ENCODE measurements at places on chromosomes 11 and 22. TPM values are rescaled to one million over a fixed set of nuclear protein-coding genes. Genes with fewer than 3 reads are reported as not detected.

DNA sequence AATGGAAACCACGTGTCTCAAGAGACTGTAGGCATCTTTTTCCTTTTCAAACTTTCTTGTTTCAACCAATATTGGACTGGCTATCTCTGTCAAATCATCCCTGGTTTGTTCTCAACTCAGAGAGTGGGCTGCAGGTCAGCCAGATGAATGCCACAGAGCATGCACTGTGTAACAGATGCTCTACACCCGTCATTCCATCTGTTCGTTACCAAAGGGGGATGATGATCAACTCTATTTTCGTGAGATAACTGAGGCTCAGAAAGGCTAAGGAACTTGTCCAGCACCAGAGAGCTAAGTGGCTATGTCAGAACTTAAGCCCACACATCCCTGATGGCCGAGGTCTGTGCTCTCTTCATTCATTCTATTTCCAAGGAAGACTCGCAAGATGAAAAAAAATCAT, 42.1 kb downstream of the SLC1A2 start:
- no peak overlapping the region for H3K4me3 ChIP-seq
- no peak overlapping the region for H3K27ac ChIP-seq
- no peaks in the 10 kb centered on the region for H3K36me3 ChIP-seq
- H3K27me3 ChIP-seq = no peaks in the 10 kb centered on the region
- H3K4me1 ChIP-seq = peaks cover 11% of the 10 kb centered on the region

DNA sequence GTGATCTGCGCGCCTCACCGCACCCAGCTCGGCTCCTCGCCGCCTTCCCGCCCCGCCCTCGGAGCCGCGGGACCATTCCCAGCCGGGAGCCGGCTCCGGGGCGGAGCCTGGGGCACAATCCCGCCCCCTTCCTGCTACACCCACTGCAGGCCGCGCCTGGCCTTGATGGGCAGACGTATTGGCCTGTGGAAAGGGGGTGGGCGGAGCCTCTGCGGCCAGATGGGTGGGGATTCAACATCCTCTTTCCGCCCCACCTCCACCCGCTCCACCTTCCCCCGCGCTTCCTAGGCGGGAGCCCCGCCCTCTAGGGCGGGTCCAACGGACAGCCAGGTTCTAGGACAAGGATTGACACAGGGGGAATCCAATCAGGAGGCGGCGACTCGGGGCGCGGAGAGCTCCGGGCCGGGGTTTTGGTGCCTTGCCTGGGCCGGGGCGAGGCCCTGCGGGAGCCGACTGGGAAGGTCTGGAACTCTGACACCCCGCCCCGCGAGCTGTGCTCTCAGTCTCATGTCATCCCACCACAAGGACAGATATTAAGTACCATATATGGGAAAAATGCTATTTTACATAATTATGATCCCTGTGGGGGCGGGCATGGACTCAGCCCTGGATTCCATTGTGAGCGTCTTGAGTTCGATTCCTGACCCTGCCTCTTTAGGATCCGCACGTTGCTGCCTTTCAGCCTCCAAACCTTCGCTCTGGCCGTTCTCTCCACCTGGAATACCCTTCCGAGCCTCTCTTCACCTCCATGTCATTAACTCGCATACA, at the start of gene MYH9:
Gene MYH9 (minus strand): TSS at position 9 of the 768 bp plus-strand sequence. CDS start 38,731 bp downstream, outside the sequence.
- H3K4me3 ChIP-seq = peak within 1 kb of the TSS; percentile 91
- H3K36me3 ChIP-seq = peaks cover 3% of the 10 kb centered on the region
- H3K27ac ChIP-seq = peak within 1 kb of the TSS; percentile 95
- H3K4me1 ChIP-seq = peaks cover 18% of the 10 kb centered on the region

DNA sequence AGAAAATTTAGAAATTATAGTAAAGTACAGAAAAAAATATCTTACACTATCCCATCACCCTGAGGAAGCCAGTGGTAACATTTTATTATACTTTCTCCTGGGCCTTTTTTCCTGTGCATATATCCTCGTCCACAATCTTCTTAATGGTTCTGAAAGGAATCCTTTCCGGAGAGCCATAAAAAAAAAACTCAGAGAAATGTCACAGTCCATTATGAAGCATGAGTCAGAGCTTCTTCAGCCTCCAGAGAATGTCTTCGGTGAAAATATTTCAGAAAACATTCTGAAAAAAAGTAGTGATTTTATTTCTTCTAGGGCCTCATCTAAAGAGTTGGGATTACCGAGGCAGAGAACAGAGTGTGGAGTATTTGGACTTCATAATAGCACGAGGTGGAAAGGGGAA, 163.4 kb downstream of the INSC start:
- H3K27me3 ChIP-seq = peaks cover 50% of the 10 kb centered on the region
- no peak for DNase-seq
- no peaks in the 10 kb centered on the region for H3K4me1 ChIP-seq
- H3K36me3 ChIP-seq = no peaks in the 10 kb centered on the region

DNA sequence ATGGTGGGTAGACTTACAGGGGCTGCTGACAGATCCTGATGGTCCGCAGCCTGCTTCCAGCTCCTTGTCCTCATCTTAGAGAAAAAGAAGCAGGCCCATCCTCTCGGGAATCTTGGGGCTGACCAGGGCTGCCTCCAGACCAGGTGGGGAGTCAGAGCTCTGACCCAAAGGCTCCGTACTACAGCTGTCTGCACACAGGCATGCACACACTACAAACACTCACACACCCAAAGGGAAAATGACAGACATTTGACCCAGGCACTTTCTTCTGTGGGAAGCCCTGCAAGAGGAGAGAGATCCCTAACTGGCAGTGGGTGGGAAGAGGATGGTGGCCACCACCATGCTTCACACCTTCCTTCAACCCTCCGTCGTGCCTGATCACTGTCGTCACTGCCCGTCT, 46.9 kb upstream of the MYOD1 start:
- H3K4me1 ChIP-seq = no peaks in the 10 kb centered on the region
- H3K4me3 ChIP-seq = no peak overlapping the region
- H3K36me3 ChIP-seq = peaks cover 22% of the 10 kb centered on the region

DNA sequence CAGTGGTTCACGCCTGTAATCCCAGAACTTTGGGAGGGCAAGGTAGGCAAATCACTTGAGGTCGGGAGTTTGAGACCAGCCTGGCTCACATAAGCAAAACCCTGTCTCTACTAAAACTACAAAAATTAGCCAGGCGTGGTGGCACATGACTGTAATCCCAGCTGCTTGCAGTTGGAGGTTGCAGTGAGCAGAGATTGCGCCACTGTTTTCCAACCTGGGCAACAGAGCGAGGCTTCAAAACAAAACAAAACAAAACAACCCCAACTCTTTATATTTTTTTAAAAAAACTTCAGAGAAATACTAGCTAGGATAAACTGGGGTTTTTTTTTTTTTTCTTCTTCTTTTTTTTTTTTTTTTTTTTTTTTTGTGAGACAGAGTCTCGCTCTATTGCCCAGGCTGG, 31.8 kb upstream of the RAPSN start:
- no peak overlapping the region for H3K27ac ChIP-seq
- no peak for DNase-seq
- no peaks in the 10 kb centered on the region for H3K4me1 ChIP-seq

GRCh38 chr11:17475666-17476316, 854 bp downstream of the ABCC8 start:
- DNase-seq = no peak
- peaks cover 3% of the 10 kb centered on the region for H3K4me1 ChIP-seq
- H3K27ac ChIP-seq = no peak overlapping the region
- no peaks in the 10 kb centered on the region for H3K36me3 ChIP-seq

GRCh38 chr22:39789788-39790187, 103.8 kb downstream of the ENTHD1 start:
- H3K27me3 ChIP-seq = no peaks in the 10 kb centered on the region
- no peak overlapping the region for H3K27ac ChIP-seq
- DNase-seq = no peak
- H3K4me3 ChIP-seq = no peak overlapping the region
- peaks cover 10% of the 10 kb centered on the region for H3K4me1 ChIP-seq

GRCh38 chr11:15569305-15570025, 454.7 kb downstream of the INSC start:
- peaks cover 4% of the 10 kb centered on the region for H3K27me3 ChIP-seq
- H3K4me1 ChIP-seq = no peaks in the 10 kb centered on the region
- no peak overlapping the region for H3K4me3 ChIP-seq
- no peak for DNase-seq
- H3K27ac ChIP-seq = no peak overlapping the region
- H3K36me3 ChIP-seq = no peaks in the 10 kb centered on the region

DNA sequence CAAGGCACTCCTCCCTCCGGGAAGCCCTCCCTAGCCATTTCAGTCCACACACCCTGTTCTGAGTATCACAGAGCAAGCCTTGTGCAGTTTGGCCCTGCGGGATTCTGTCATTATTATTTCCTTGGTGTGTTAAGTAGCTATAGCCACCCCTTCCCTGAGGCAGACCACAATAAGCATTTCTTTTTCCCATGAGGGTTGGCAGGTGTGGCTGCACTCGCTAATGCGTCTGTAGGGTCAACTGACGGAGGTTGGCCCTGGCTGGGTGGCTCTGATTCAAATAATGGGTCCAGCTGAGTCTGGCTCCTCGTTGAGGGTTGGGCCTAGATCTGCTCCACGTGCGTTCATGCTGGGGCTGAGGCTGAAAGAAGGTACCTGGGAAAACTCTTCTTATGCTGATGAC, 5.1 kb downstream of the F2 start:
- H3K4me1 ChIP-seq = no peaks in the 10 kb centered on the region
- H3K4me3 ChIP-seq = no peak overlapping the region
- no peak for DNase-seq
- no peaks in the 10 kb centered on the region for H3K27me3 ChIP-seq
- no peaks in the 10 kb centered on the region for H3K36me3 ChIP-seq

DNA sequence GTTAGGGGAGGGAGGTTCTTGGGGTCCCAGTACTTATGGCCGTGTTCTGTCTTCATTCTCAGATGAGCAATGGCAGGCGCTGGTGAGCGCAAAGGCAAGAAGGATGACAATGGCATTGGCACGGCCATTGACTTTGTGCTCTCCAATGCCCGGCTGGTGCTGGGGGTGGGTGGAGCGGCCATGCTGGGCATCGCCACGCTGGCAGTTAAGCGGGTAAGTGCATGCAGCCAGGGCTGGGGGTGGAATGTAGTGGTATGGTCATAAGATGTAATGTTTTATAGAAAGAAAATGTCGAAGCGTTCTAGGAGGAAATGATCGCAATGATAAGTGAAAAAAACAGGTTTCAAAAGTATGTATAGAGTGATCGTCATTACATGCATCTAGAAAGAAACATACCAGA, 9.1 kb upstream of the ATF4 start:
- H3K4me3 ChIP-seq = no peak overlapping the region
- peaks cover 20% of the 10 kb centered on the region for H3K4me1 ChIP-seq
- H3K27me3 ChIP-seq = no peaks in the 10 kb centered on the region
- H3K36me3 ChIP-seq = peaks cover 7% of the 10 kb centered on the region

JAML gene
- 161 TPM for total RNA-seq

SEC14L6 gene
- total RNA-seq = not detected

IL17REL gene
- total RNA-seq = not detected

CDC42BPG gene
- total RNA-seq = 9.0 TPM

OR2AG2 gene
- total RNA-seq = not detected

GLB1L3 gene
- 1.2 TPM for total RNA-seq

MFNG gene
- 233 TPM for total RNA-seq

CEND1 gene
- total RNA-seq = not detected

MMP1 gene
- not detected for total RNA-seq

ATXN10 gene
- 77.4 TPM for total RNA-seq
